Activated CD4-positive, alpha-beta T cell treated with anti-CD3 and anti-CD28 coated beads, Interleukin-2, amount 50 U/mL, for 4 hours (primary cell): ENCODE measurements at places on chromosomes 16 and 17.

GRCh38 chr17:6779411-6779810 lies 3.4 kb downstream of the FBXO39 start:
- no peak for DNase-seq

DNA sequence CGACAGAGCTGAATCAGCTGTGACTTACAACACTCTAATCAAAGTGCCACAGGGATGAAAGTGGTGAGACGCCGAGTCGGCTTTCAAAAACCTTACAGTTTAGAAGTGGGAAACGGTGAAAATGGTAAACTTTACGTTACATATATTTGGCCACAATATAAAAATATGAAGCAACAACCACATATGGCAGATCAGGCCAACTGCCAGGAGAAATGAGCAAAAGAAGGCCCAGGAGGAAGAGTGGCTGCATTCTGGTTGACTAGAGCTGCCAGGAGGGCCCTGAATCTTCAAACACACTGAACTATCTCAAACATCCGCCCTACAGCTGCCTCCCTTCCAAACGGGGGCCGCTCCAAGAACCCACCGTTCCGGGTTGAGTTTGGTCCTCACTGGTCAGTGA lies 56.3 kb downstream of the MRM3 start:
- DNase-seq = no peak

- DNase-seq = no peak
Observed at GRCh38 chr17:3529817-3530741, 27.5 kb downstream of the TRPV3 start.

DNA sequence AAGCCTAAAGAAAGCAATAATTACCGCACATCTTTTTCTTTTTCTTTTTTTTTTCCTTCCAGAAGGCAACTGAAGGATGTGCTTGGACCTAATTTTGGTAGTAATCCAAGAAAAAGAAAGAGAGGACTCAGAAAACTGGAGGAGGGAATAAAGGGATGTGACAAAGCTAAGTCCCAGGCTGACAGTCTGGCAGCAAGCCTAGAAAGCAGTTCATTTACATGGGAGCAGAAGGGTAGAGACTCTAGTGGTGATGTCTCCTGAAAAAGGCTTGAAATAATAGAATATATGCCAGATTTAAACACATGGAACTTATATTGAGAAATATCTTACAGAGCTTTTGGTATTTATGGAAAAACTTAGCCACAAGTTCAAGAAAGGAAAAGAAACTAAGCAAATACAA lies 101.0 kb upstream of the SHISA6 start:
- no peak for DNase-seq

- DNase-seq = no peak
Observed at GRCh38 chr17:4897198-4897687, 2.1 kb upstream of the C17orf107 start.

DNA sequence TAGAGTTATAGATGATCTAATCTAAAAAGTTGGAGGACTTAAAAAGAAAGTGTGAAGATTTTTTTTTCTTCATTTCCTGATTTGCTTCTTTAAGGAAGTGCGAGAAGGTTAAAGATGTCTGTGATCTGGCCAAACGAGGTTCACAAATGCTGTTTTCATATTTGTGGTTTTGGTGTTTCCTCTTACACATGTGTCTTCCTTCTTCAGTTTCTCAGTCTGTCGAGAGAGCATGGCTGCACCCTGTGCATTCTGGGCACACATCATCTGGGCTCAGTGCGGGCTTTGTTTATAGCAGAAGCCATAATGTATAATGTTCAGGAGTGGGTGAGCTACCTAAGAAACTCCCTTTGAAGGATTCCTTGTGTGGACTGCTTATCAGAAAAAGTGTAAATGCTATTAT lies 260.4 kb upstream of the TBX2 start:
- peak; percentile 32 for DNase-seq

GRCh38 chr16:66539623-66540469 lies 10.1 kb downstream of the TK2 start:
- DNase-seq = no peak

DNA sequence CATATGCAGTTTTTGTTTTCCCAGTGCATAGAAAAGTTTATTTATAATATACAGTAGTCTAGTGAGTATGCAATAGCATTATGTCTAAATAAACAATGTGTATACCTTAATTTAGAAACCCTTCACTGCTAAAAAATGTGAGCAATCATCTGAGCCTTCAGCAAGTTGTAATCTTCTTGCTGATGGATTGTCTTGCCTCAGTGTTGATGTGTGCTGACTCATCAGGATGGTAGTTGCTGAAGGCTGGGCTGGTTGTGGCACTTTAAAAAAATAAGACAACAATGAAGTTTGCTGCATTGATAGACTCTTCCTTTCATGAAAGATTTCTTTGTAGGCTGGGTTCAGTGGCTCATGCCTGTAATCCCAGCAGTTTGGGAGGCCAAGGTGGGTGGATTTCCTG lies 13.9 kb upstream of the CAPNS2 start:
- no peak for DNase-seq

GRCh38 chr16:50442221-50442620 lies 73.4 kb upstream of the BRD7 start:
- DNase-seq = no peak

- DNase-seq = no peak
Observed at GRCh38 chr16:5541356-5541755, 443.8 kb upstream of the EEF2KMT start.

GRCh38 chr16:48564544-48565444 lies 45.2 kb downstream of the N4BP1 start:
- DNase-seq = no peak

GRCh38 chr16:17691106-17691898 lies 220.5 kb upstream of the XYLT1 start:
- no peak for DNase-seq

DNA sequence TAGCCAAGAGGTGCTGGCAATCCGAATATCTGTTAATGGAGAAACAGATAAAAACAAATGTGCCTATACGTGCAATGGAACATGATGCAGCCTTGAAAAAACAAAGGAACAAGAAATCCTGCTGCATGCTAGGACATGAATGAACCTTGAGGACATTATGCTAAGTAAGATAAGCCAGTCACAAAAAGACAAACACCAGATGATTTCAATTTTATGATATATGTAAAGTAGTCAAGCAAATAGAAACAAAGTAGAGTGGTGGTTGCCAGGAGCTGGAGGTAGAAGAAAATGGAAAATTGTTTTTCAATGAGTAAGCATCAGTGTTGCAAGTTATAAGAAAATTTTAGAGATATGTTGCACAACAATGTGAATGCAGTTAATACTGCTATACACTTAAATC lies 409.7 kb upstream of the CDH8 start:
- DNase-seq = no peak

DNA sequence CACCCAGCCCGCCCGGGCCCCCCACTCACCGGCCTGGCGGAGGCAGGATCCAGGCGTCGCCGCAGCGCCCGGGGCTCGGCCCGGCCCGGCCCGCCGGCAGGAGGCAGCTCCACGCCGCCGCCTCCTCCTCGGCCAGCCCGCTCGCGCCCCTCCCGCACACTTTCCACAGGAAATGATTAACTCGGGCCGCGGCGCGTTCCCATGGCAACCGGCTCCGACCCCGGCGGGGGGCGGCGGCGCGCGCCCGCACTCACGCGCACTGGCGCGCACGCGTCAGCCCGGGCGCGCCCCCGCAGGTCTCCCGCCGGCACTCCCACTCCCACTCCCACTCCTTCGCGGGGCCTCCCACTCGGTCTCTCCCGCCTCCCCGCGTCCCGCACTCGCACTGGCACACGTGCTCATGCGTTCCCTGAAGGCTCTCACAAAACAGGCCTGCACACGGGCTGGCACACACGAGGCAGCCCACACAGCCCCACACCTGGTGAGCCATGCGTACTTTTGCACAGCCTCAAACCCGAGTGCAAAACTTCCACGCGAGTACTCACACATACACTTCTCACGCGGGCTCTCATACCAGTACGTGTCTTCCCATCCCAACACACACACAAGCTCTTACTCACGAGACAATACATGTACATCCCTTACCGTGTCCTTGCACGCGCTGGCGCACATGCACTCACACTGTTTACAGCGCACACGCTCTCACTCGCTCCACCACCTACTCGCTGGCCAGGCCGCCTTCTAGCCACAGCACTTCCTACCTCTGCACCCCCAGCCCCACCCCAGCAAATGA lies at the start of gene KIFC3:
Gene KIFC3, minus strand, starts transcription at position 151 of the 793 bp plus-strand sequence. CDS start 4,248 bp downstream, outside the sequence.
- peak; percentile 54 for DNase-seq

DNA sequence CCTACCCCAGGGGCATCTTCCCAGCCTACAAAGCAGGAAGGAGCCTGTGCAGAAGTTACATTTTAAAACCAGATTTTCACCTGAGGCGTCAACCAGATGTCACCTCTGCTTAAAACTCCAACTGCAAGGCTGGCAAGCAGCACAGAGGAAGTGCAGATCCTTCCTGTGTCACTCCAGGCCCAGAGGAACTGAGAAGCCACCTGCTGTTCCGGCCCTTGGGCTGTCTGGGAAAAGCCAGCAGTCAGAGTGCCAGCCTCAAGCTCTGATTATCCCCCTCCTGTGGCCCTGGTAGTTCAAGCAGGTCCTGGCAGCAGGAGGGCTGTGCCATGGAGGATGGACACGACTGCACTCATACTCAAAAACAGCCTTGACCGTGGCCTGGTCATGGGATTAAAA lies 10.2 kb downstream of the POLR2C start:
- no peak for DNase-seq

DNA sequence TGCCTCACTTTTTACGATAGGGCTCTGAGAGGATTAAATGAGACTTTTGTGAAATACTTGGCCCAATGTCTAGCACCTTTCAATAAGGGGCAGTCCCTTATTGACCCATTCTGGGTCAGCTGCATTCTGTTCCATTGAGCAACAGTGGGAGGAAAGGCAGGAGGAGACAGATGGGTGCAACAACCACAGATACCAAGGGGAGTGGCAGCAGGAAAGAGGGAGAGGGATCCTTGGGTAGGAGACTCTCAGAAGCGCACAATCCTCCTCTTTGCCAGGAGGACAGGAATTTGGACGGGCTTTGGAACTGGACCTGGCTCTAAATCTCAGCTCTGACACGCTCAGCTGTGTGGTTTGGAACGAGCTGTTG lies 3.5 kb downstream of the PIPOX start:
- DNase-seq = no peak

DNA sequence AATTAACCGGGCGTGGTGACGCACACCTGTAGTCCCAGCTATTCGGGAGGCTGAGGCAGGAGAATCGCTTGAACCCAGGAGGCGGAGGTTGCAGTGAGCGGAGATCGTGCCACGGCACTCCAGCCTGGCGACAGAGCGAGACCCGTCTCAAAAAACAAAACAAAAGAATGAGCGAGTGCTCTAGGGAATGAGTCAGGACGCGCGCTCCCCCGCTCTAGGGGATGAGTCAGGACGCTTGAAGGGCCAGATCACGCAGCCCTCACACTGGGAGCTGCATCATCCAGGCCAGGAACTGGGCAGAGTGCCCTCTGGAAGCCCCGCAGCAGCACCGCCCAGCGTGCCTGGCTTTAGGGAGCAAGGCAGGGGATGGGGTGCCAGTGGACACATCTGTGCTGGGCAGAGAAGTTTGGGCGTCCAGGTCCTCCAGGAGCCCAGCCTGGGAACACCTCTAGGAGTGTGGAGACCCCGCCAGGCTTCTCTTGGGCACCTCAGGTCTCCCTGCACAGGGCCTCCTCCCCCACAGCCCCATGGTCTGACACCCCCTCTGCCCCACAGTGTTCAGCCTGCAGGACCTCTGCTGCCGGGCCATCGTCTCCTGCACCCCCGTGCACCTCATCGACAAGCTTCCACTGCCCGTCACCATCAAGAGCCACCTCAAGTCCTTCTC lies 3.9 kb upstream of the WFIKKN1 start:
- no peak for DNase-seq

- no peak for DNase-seq
Observed at GRCh38 chr17:49338883-49339282, 23.2 kb downstream of the ZNF652 start.
